ENCODE measurements at places on chromosomes 3 and 15.

DNA sequence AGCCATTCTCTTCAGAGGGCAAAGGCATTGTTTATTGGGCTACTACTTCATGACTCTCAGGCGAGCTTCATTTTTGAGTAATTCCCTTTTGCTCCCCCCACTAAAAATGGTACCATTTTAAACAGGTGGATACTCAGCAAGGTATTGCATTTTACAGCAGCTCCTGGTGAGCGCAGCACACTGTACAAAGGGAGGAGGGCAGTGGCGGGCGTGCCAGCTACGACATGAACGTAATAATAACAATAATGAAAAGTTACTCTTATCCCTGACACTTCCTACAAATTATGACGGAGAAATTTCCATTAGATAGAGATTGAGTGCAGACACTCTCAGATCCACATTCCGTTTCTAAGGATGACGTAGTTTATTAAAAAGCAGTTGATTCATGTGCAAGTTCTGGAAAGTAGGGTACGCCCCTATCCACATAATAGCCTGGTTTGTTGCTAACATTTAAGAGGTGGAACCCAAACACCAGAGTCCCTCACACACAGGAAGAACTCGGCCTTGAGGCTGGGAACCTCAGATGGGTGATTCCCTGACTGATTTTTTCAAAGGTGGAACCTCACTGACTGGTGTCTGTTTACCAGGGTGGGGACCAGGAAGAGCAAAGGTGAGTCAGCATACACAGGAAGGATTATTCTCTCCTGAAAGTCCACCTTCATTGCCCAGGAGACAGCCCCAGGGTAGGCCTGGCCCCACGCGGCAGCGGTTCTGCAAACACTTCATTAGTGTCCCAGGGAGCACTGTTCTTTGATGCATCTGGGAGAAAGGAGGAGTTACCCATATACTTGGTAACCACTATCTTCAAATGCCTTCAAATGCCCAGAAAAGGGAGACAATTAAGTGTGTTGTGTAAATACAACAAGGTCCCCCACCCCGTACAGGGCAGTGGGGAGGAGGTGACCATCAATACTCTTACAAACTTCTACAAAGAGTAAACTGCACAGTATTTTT is 69.9 kb downstream of the LDHAL6B start:
- no peak for DNase-seq

DNA sequence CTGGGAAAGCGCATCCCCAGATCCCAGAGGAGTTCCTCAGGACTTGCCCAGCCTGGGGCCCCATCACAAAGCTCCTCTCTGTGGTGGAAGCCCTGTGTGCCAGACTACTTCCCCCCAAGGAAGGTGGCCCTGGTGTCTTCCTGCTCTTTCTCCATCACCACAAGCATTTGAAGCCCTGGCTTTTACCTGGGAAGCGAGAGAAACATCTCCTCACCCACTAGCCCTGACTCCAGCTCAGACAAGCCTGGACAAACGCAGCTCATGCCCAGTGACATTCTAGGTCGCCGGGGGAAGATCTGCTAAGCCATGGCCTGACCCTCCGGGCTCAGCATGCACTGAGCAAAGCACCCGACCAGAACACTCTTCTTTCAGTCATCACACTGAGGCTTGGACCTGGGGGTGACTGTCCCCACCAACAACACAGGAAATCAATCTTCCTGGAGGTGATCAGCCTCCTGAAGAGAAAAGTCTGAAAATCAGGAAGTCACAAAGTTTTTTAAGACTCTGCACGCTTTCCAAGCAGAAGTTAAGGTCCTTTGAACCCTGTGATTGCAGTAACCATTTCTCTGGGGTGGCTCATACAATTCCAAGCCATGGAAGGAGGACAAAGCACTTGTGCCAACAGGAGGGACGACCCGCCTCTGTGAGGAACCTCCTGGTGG is 40.8 kb downstream of the KLHL25 start:
- DNase-seq: no peak

- no peak for DNase-seq
These were observed 181.8 kb downstream of the MAGI1 start for GRCh38 chr3:65856907-65857306.

DNA sequence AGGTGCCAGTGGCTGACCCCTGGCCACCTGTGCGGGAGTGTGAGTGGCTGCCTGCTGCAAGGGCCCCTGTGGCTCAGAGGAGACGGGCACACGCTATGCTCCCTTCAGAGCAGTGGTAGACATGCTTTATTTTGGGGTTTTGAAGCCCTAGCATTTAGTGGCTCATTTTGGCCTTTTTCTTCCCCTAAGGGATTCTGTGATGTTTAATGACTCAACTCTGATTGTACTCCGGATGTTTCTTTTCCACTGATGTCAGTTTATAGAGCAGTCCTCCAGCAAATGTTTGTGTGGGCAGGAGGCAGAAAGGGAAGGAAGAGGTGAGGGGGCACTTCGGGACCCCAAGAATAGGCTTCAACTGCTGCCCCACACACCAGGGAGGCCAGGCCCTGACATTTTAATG is 288.9 kb upstream of the C2CD4B start:
- DNase-seq: peak; percentile 77

GRCh38 chr15:59817834-59818233 is 128.7 kb upstream of the BNIP2 start:
- no peak for DNase-seq

Data from fibroblast of skin of back (primary cell).